ENCODE measurements at places on chromosomes 3 and 15.

- no peak for DNase-seq
Observed at GRCh38 chr15:80502782-80503181, 98.6 kb downstream of the ARNT2 start.

DNA sequence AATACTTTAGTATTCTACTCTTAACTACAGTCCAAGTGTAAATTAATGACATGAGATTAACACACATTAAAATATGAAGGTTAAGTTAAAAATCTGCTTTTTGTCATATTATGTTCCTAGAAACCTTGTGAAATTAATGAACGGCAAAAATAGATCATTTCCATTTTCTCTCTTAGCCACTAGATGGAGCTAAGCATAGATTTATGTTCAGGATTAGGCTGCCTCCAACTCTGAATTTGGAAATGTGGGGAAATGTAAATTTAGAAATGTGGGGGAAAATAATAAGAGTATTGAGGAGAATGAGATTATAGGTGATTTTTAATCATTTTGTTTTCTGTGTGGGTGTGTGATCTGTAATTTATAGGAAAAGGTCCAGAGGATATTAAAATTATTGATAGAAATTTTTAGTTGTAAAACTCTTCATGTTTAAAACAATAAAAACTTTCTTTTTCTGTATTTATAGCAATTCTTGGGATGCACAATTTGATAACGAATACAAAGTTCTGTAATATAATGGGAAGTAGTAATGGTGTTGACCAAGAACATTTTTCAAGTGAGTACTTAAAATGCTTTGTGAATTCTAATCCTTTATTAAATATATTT lies 59.2 kb downstream of the TMOD3 start:
- no peak for DNase-seq

DNA sequence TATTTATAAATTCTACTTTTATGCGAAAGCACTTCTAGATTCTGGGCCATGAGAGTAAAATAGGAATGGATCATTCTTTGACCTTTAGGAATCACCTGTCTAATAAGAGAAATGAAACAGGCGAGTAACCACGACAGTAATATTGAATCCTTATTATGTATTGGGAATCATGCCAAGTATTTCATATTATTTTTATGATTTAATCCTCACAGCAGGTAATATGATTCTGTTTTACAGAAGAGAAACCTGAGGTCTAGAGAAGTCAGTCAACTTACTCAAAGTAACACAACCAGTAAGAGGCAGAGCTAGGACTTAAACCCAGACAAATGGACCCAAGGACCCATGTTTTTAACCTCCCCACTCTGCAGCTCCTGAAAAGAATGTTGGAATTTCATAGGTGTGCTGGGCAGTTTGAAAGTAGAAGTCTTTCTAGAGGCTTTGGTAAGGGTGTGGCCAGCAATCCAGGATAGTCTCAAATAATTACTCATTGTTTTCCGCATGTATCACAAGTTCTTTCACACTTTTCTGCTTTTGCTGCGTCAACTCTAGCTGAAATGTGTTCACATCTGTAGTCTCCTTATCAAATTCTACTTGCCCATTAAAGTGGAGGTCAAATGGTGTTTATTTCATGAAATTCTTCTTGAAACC lies 181.7 kb downstream of the TPRG1 start:
- DNase-seq: no peak

GRCh38 chr3:123130079-123130750 lies 63.4 kb downstream of the PDIA5 start:
- DNase-seq: no peak

- DNase-seq: no peak
Observed at GRCh38 chr15:42359249-42359648, at the start of gene CAPN3. Gene CAPN3 (plus strand): TSS chr15:42359501. CDS start chr15:42359806, 305 bp downstream.

GRCh38 chr3:188349351-188349901 lies 195.5 kb downstream of the LPP start:
- no peak for DNase-seq

DNA sequence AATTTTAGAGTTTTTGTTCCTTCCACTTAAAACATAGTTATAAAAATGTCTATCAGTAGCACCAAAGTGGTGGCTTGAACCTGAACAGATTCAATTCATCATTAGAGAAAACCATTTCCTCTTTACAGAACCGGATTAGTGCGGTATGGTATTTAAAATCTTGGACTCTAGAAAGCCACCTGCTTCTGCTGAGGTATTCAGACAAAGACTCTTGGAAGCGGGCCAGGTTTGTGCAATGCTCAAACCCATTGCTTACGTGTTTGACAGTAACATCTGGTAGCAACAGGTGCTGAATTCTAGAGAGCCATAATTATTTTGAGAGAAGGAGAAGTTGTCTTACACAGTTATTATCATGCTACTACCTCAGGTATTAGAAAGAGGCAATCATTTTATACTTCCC lies 290.5 kb downstream of the NAALADL2 start:
- DNase-seq: no peak

- no peak for DNase-seq
Observed at GRCh38 chr15:53009093-53009492, 219.0 kb upstream of the ONECUT1 start.

DNA sequence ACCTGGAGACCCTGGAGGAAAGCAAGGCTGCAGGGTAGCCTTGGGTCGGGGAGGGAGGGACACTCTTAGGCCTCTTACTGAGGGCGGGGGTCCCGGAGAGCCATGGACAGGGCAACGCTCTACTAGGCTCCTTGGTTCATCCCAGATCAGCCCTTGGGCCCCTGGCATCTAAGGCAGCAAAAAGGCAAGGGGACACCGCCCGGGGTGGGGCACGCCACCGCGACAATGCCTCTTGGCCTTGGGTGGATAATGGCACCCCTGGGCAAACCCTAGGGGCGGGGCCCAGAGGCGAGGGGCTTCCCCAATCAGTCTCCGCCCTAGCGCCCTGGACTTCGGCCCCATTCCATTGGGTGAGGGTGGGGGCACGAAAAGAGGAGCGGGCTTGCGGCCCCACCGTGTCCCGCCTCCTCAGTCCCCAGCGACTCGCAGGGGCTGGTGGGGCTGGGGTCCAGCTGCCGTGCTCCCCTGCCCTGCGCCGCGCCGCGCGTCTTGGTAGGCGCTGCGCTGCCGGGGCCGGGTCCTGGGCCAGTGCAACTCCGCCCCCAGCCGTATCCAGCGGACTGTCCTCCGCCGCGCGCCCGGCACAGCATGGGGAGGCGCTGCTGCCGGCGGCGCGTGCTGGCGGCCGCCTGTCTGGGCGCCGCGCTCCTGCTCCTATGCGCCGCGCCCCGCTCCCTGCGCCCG lies at the start of gene CHST13:
CHST13 (plus strand) TSS at position 411 of the 684 bp plus-strand sequence; CDS start at position 589, 178 bp downstream.
- no peak for DNase-seq

GRCh38 chr3:97996988-97997387 lies 24.8 kb upstream of the RIOX2 start:
- no peak for DNase-seq

DNA sequence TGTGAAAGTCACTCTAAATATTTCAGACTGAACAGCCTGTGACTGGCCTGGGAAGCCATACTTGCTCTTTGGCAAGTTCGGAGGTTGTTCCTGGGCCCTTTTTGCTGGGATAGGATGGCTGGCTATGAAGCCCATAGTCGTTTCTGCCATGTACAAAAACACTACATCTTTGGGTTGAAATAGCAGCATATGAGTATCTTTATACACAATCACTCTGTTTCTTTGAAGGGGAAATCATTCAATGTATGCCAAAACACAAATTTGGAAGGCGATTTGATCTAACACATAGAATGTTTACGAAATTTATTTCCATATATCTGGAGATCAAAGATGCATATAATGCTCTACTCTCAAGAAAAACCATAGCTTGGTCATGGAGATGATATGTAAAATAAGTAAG lies 192.9 kb downstream of the SQOR start:
- no peak for DNase-seq

- peak; percentile 49 for DNase-seq
Observed at GRCh38 chr3:48898383-48899234, at the start of gene SLC25A20. Gene SLC25A20 (minus strand): TSS chr3:48898882. CDS start chr3:48898794, 88 bp downstream.

DNA sequence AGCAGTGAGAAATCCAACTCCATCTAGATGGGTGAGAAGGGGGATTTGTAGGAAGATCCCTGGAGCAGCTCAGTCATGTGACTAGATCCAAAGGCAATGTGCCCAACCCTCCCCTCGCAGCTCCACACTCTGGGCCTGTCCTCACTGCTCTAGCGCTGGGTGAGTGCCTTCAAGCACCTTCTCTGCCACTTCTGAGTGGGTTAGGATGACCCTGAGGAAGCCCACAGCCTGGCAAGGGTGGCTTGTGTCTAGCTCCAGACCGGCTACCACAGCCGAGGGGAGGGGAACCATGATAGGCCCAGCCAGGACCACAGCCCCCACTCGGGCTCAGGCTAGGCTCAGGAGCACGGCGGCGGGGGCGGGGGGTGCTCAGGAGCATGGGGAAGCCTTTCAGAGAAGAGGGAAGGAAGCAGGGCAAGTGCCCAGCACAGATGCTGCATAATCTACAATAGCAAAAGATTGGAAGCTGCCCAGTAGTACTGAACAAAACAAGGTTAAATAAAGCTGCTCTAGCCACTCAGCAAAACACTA lies 1.7 kb downstream of the SPATA12 start:
- no peak for DNase-seq

DNA sequence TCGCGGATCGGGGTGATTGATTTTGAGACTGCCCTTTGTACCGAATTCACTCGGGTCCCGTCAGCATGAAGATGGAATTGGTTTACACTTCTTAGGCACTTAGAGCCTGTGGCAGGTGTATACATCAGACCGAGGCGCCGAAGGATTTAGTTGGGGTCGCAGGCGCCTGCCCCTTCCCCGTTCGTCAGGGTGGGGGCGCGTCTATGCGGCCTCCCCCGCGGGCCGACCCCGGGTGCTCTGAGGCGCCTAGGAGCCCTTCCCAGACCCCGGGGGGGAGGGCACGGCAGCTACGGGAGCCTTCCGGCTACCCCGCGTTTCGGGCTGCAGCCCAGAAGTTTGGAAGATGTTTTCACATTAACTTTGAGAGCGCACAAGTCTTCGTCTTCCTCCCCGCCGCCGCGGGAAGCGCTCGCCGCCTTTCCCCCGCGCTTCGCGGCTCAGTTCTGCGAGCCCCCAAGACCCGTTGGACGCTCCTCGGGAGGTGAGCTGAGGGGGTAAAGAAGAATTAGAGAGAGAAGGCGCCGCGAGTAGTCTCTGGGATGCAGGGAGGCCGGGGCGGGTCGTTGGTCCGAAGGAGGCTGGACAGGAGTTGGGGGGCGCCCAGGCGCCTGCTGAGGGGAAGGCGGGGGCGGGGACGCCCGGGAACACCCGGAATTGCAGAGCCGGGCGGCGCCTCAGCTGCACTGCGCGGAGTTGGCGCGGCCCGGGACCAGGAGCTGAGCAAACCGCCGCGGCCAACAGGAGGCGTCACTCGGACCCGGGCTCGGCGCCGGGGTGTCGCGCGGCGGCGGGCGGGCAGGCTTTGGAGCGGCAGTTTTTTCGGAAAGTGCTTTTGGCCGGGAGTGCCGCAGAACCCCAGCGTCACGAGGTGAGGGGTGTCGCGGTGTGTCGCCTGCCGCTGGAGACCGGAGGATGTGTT lies 780 bp downstream of the TIPARP start:
- DNase-seq: no peak

DNA sequence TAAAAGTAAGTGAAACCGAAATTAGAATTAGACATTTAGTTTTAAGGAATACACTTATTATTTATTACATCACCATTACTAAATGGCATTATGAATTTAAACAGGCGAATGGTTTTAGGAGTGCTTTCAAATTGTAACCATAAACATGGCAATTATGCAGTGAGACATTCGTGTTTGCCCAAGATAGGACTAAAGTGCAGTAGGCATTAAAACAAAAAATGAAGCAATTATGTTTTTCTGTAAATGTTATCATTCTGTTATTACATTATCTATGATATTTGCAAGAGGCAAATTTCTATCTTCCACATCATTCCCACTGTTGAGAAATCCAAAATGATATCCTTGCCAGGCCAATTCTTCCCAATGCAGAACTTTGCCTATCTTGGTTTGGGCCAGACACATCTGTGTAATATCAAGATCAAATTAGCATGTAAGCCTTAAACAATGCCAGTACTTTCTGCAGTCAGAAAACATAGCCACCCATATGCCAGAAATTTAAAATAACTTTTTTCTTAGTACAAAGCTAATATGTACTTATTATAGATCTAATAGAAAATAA lies 156.9 kb downstream of the ATP8B4 start:
- no peak for DNase-seq

GRCh38 chr15:82136120-82136519 lies 90.3 kb upstream of the MEX3B start:
- no peak for DNase-seq

DNA sequence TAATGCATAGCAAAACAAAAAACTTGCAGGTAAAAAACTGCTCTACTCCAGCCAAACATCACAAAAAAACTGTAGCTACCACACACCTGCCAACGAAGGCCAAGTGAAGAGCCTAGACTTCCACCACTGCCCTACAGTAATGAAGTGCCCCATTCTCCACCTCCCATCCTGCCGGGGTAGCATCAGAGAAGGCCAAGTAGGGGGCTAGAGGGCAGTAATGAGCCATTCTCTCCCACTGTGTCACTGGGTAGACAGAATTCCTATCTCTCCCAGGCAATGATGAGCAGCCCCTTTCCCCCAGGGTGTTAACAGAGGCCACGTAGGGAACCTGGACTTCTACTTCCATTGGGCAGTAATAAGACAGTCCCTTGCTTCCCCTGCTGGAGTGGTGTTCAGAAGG lies 9.5 kb downstream of the SEC22C start:
- DNase-seq: no peak

DNA sequence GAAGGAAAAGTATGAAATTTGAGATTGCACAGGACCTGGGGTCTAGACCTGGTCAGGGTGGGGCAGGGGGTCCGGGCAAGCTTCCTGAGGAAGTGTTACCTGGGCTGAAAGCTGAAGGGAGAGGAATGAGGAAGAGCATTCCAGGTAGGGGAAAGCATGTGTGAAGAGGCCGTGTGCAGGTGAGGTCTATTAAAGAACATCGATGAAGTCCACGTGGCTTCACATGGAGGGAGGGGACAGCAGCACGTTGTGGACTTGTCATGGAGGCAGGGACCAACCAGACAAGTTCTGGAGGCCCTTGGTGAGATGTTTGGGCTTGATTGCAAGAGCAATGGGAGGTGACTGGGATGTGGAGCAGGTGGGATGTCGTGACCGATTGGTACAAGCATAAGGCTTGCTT lies 47.1 kb downstream of the IDH2 start:
- DNase-seq: no peak

DNA sequence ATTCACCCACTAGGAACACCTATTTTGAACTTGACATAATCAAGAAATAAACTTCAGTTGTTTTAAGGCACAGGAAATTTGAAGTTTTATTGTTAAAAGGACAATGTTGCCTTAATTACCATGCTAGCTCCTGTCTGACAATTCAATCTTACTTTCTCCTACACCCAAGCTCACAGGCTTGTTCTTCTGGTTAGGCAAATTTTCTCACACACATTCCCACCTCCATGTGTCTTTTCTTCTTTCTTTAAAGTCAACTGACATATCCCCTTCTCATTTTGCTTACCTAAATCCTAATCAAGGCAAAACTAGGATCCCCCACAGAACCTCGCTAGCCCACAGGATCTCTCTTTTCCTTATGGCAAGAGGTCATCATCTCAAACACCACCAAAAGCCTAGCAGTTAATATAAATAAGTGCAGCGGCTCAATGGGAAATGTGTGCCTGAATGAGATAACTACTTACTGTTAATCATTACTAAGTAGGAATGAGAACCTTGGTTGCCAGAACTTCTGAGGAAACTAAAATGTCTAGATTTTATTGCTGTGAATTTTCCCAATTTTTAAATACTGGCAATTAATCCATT lies 189.3 kb downstream of the PLCH1 start:
- DNase-seq: no peak

- DNase-seq: no peak
Observed at GRCh38 chr3:23117856-23118255, 85.3 kb upstream of the UBE2E2 start.

GRCh38 chr3:95154766-95155165 lies 1091.9 kb downstream of the NSUN3 start:
- DNase-seq: peak; percentile 8

All from fibroblast of skin of left quadriceps (primary cell).